ENCODE measurements at places on chromosomes 1 and 21.
A peak's percentile ranks its signal among the peaks of the same experiment; 100 is the strongest.

- no peak for DNase-seq
These were observed 6.2 kb downstream of the ILDR2 start for GRCh38 chr1:166969074-166969677.

DNA sequence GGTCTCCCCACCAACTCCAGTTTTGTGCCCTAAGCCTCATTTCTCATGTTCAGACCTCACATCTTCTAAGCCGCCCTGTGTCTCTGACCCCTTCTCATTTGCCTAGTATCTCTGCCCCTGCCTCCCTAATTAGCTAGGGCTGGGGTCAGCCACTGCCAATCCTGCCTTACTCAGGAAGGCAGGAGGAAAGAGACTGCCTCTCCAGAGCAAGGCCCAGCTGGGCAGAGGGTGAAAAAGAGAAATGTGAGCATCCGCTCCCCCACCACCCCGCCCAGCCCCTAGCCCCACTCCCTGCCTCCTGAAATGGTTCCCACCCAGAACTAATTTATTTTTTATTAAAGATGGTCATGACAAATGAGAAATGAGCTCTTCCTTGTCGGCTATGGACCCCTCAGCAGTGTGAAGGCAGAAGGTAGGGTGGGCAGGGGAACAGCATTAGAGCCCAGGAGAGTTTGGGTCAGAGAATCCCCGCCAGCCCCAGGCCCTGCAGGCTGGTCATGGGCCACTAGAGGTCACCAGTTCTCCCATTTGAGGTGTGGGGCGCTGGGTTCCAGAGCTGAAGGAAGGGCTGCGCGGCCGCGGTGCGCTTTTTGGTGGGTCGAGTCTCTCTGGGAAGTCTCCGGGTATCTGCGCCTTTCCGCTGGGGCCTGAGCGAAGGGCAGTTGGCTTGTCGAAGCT lies 11.5 kb downstream of the ADAMTSL4 start:
- peak; percentile 89 for DNase-seq

- DNase-seq = no peak
These were observed 8.0 kb upstream of the GUCA2A start for GRCh38 chr1:42172381-42173133.

DNA sequence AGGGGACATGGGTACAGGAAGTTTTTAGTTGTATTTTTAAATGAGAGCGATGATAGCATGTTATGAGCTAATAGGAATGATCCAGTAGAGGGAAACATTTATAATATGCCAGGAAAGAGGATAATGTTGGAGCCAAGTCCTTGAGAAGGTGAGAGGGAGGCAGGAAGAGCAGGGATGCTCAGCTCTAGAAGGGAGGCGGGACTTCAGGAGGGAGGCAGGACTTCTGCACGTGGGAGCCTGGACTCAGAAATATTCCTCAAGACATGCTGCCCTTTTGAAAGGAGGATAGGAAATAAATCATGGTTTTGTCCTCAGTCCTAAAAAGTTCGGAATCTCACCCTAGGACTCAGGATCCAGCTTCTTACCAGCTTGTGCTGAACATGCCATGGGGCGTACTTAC lies 5.9 kb downstream of the ADARB1 start:
- DNase-seq = no peak

DNA sequence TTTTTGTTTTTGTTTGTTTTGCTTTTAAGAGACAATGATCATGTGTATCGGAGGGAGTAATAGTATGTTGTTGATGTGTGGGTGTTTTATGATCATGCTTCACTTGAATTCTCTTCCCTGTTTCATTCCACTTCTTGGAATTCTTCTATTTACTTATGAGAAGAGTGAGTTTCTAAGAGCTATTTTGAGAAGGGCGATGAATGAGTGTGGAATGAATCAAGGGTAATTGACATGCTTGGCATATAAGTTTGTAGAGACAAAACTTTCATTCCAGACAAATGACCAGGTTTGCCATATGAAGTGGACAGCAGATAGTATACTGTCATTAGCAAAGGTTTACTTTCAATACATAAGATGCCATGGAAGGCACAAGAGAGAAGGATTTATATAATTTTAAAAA lies 42.3 kb upstream of the PDC start:
- no peak for DNase-seq

DNA sequence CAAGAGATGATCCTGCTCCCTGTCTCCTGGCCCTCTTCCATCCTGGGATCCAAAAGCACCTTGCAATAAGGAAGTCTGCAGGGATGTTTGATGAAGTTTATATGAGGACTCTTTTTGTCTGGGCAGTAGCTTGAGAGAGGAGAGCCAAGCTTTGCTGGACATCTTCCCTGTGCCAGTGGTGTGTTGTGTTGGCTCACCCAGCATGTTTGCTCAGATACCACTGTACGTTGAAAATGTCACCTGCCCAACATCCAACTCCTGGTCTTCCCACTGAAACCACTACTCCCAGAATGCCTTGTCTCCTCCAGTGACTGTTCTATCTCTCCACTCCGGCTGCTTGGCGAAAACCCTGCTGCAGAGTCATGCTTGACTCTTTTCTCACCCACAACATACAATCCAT lies 12.8 kb downstream of the CDK18 start:
- DNase-seq = no peak

Data from stimulated activated CD4-positive, alpha-beta T cell treated with anti-CD3 and anti-CD28 coated beads, Interleukin-4, amount 100 ng/mL, for 24 hours (primary cell).